CD8-positive, alpha-beta memory T cell (primary cell): ENCODE measurements at places on chromosomes 5 and 9.

- no peak for DNase-seq
- no peaks in the 10 kb centered on the region for H3K4me1 ChIP-seq
- no peak overlapping the region for H3K27ac ChIP-seq
Observed at GRCh38 chr9:69719367-69719766, 40.4 kb downstream of the PTAR1 start.

GRCh38 chr5:76615759-76616158 lies 7.4 kb downstream of the F2RL2 start:
- no peak overlapping the region for H3K27ac ChIP-seq
- no peak overlapping the region for H3K4me3 ChIP-seq
- no peaks in the 10 kb centered on the region for H3K27me3 ChIP-seq
- H3K4me1 ChIP-seq, result no peaks in the 10 kb centered on the region
- peaks cover 19% of the 10 kb centered on the region for H3K36me3 ChIP-seq
- no peak for DNase-seq

GRCh38 chr9:110251212-110251611 lies 5.1 kb downstream of the TXN start:
- no peak overlapping the region for H3K4me3 ChIP-seq
- peaks cover 8% of the 10 kb centered on the region for H3K36me3 ChIP-seq
- H3K27me3 ChIP-seq, result no peaks in the 10 kb centered on the region
- peaks cover 13% of the 10 kb centered on the region for H3K4me1 ChIP-seq

- H3K27me3 ChIP-seq, result no peaks in the 10 kb centered on the region
- no peak overlapping the region for H3K27ac ChIP-seq
- no peak overlapping the region for H3K4me3 ChIP-seq
- no peak for DNase-seq
- no peaks in the 10 kb centered on the region for H3K36me3 ChIP-seq
Observed at GRCh38 chr9:4082948-4083347, 216.9 kb downstream of the GLIS3 start.

GRCh38 chr9:130267930-130268329 lies 2.4 kb downstream of the HMCN2 start:
- DNase-seq, result no peak
- H3K4me1 ChIP-seq, result no peaks in the 10 kb centered on the region
- H3K36me3 ChIP-seq, result no peaks in the 10 kb centered on the region
- H3K27ac ChIP-seq, result no peak overlapping the region
- peaks cover 33% of the 10 kb centered on the region for H3K27me3 ChIP-seq
- H3K4me3 ChIP-seq, result no peak overlapping the region

DNA sequence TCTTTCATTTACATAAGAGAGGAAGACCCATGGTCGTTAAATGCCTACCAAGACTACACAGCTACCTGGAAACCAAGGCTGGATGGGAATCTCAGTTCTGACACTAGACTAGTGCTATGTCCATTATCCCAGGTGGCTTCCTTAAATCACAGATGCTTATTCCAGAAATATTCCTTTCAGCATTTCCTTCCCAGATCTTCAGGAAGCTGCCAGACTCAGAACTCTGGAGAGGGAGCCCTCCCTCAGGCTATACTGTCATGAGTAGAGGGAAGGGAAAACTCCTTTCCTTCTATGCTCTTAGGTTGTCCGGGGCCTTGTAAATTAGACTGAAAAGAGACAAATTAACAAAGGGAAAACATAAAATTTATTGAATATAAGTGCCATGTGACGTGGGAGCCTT lies 20.8 kb downstream of the FREM1 start:
- H3K4me3 ChIP-seq, result no peak overlapping the region
- no peak overlapping the region for H3K27ac ChIP-seq

DNA sequence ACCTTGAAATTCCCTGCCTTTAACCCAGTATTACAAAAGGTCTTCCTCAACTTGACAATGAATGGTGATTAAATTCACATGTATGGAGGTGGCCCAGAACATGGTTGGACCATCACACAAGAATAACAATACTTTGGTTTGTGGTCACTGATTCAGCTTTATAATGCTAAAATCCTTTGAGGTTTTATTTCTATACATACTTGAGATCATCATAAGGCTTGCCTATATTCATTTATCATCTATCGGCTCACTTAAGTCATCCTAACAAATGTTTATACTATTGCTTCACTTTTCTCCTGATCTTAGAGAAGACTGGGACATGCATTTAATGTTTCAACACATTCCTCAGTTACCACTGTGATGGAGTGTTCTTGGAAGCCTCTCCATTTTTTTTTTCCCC lies 191.3 kb downstream of the DMAC1 start:
- no peaks in the 10 kb centered on the region for H3K27me3 ChIP-seq
- no peak overlapping the region for H3K4me3 ChIP-seq
- peaks cover 2% of the 10 kb centered on the region for H3K4me1 ChIP-seq
- H3K36me3 ChIP-seq, result no peaks in the 10 kb centered on the region
- H3K27ac ChIP-seq, result no peak overlapping the region

- H3K27ac ChIP-seq, result no peak overlapping the region
- H3K4me3 ChIP-seq, result no peak overlapping the region
- no peaks in the 10 kb centered on the region for H3K4me1 ChIP-seq
Observed at GRCh38 chr5:172569861-172570558, 71.1 kb upstream of the NEURL1B start.

GRCh38 chr5:83844449-83845068 lies 123.9 kb upstream of the HAPLN1 start:
- H3K27ac ChIP-seq, result no peak overlapping the region
- H3K27me3 ChIP-seq, result no peaks in the 10 kb centered on the region
- no peaks in the 10 kb centered on the region for H3K4me1 ChIP-seq
- DNase-seq, result no peak
- no peaks in the 10 kb centered on the region for H3K36me3 ChIP-seq

GRCh38 chr5:99814321-99815063 lies 720.7 kb upstream of the FAM174A start:
- no peaks in the 10 kb centered on the region for H3K27me3 ChIP-seq
- H3K36me3 ChIP-seq, result no peaks in the 10 kb centered on the region
- H3K4me1 ChIP-seq, result no peaks in the 10 kb centered on the region
- no peak for DNase-seq
- no peak overlapping the region for H3K4me3 ChIP-seq
- no peak overlapping the region for H3K27ac ChIP-seq

GRCh38 chr5:58113172-58113571 lies 346.7 kb downstream of the PLK2 start:
- H3K36me3 ChIP-seq, result no peaks in the 10 kb centered on the region
- no peak overlapping the region for H3K4me3 ChIP-seq
- no peak for DNase-seq
- H3K27me3 ChIP-seq, result no peaks in the 10 kb centered on the region
- no peak overlapping the region for H3K27ac ChIP-seq
- H3K4me1 ChIP-seq, result no peaks in the 10 kb centered on the region

DNA sequence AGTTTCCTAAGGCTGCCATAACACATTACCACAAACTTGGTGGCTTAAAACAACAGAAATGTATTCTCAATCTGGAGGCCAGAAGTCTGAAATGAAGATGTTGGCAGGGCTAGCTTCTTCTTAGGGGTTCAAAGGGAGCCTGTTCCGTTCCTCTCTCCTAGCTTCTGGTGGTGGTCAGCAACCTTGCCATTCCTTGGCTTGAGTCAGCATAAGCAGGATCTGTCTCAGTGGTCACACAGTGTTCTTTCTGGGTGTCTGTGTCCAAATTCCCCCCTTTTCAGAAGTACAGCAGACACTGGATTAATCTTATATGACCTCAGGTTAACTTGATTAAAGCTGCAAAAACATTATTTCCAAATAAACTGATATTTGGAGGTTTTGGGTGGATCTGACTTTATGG lies 2.1 kb upstream of the OSMR start:
- no peaks in the 10 kb centered on the region for H3K4me1 ChIP-seq
- H3K36me3 ChIP-seq, result no peaks in the 10 kb centered on the region
- no peak overlapping the region for H3K4me3 ChIP-seq
